ENCODE measurements at places on chromosomes 4 and X. TPM values are rescaled to one million over a fixed set of nuclear protein-coding genes. Genes with fewer than 3 reads are reported as not detected.

DNA sequence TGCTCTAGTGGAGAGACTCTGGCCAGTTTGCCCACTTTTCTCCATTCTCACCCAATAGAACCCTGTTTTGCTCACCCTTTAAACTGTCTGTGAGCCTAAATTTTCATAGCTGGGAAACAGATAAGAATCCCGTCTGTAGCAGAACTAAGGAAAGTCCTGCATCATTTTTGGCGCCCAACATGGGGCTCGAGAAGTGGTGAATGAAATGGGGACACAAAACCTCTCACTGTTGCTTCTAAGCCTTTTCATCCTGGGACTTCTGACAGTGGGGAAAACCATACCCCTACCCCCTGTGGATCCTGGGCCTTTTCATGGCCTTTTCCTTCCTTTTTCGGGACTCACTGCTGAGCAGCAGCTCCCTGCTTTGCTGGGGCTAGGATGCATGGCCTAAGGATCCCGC lies 189.9 kb downstream of the INPP4B start:
- DNase-seq = peak; percentile 37

- peak; percentile 78 for DNase-seq
Observed at GRCh38 chr4:2787230-2788100, 5.4 kb upstream of the SH3BP2 start.

GRCh38 chrX:46179748-46180147 lies 365.5 kb downstream of the ZNF674 start:
- no peak for DNase-seq

- DNase-seq = no peak
Observed at GRCh38 chr4:108965472-108966076, 202.7 kb upstream of the ETNPPL start.

- no peak for DNase-seq
Observed at GRCh38 chr4:156976147-156976546, 4.5 kb upstream of the PDGFC start.

DNA sequence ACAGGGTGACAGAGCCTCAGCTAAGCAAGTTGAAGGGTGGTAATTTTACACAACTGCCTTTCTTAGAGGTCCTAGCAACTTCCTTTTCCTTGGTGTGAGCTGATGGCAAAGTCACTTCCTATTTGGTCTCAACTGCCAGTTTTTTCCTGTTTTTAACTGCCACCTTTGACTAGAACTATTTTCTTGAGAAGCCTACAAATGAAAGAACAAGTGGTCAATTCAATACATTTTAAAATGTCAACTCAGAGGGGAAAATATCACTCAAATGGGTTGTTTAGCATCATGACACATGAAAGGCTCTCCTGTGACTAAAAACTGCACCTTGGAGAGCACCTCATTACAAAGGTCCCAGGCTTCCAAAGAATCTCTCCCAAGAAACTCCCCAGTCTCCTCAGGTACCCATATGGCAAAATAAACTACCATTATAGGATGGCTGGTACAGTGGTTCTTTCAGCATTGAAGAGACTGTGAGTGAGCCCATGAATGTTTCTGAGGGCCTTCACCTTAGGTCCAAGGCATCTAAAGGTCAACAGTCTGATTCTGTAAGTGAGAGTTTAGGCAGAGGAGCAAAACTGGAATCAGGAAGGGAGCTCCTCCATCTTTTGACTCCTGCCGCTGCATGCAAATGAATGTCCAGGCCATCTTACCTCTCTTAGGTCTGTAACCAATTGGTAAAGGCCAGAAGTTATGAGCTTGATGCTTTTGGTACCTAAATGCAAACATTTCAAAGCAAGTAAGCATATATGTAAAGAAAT lies 5.5 kb upstream of the STK26 start:
- DNase-seq = peak; percentile 46

DNA sequence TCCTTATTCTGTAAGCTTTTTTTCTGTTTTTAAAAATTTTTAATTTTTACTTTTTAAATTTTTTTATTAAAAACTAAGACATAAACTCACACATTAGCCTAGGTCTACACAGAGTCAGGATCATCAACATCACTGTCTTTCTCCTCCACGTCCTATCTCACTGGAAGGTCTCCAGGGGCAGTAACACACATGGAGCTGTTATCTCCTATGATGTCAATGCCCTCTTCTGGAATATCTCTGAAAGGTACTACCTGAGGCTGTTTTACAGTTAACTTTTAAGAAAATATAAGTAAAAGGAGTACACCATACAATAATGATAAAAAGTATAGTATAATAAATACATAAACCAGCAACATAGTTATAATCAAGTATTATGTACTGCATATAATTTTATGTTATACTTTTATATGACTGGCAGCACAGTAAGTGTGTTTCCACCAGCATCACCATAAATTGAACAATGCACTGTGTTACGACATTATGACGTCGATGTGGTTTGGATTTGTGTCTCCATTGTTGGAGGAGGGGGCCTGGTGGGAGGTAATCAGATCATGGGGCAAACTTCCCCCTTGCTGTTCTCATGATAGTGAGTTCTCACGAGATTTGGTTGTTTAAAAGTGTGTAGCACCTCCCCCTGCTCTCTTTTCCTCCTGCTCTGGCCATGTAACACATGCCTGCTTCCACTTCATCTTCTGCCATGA lies 21.3 kb downstream of the IL15 start:
- DNase-seq = no peak

- no peak for DNase-seq
Observed at GRCh38 chr4:142413485-142413884, 432.6 kb downstream of the INPP4B start.

DNA sequence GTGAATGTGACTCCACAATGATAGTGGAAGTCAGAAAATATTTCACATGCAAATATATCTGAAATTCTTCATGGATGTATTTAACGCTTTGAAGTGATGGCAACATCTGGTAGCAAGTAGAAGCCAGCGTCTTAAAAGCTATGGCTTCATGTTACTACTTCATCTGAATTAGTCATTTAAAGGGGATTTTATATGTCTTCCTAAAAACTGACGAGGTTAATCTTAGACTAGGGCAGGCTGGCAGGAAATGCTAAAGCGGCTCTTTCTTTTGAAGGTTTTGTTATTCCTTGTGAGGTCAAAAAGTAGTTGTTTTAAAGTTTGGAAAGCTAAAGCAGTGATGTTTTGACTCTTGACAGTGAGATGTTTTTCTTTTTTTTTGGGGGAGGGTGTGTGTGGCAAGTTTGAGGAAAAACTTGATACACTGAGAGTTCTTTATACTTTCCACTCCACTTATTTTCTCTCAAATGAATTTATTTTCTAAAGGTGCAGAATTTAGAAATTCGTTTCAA lies 22.6 kb downstream of the PLS3 start:
- DNase-seq = no peak

DNA sequence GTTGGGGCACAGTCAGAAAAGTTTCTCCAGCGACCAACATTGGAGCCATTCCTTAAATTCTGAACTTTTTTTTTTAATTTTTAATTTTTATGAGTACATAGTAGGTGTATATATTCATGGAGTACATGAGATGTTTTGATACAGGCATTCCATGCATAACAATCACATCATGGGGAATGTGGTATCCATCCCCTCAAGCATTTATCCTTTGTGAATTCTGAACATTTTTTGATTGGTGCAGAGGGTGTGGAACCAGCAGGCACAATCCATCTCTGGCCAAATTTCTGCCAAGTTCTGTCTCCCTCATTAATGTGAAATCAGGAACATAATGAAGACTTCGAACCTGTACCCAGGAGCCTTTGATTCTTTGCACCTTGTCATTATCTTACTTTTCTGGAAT lies 267.0 kb downstream of the FRMPD4 start:
- no peak for DNase-seq

CLDN2 gene
- total RNA-seq = not detected

GLRA2 gene
- not detected for total RNA-seq

RPS6KA6 gene
- total RNA-seq = 0.54 TPM

SPANXA2 gene
- not detected for total RNA-seq

NAT8L gene
- total RNA-seq = 0.81 TPM
